ENCODE measurements at places on chromosomes 2 and 18. TPM values are rescaled to one million over a fixed set of nuclear protein-coding genes. Genes with fewer than 3 reads are reported as not detected.

- no peak for DNase-seq
Measured at GRCh38 chr2:143850084-143850483, 669.8 kb downstream of the ZEB2 start.

DNA sequence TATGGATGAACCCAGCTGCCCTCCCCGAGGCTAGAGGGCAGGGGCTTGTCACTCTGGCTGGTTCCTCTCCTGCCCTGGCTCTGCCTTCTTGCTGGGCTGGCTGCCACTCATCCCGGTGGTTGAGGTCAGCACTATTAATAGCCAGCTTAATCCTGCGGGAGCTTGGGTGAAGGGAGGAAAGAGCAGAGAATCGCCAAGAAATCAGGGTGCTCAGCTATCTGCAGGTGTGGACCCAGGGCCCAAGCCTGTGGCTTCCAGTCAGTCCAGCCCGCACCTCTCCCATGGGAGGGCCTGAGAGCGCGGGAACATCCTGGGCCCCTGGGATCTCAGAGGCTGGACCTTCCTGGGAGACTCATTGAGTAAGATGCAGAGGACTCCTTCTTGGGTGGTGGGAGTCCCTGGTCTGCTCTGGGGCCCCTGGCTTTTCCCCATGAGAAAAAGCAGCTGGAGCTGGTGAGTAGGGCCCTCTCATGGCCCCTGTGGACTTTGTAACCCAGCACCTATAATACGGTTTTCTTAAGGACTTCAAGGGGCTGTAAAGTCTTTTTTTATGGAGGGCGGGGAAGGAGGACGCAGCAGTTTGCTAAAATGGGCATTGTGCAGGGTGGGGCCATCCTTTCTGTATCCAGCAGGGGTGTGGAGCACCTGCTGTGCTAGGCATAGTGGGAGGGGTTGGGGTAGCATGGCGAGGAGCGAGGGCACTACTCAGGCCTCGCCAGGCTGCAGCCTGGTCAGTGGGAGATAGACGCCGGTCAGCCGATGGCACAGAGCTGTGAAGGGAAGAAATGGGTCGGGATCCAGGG is 27.4 kb upstream of the CNNM3 start:
- peak; percentile 70 for DNase-seq

The DUSP11 gene
- 41.4 TPM for total RNA-seq

The TMEM169 gene
- total RNA-seq, result not detected

The SIX3 gene
- not detected for total RNA-seq

The NPAS2 gene
- 3.6 TPM for total RNA-seq

Measured in M059J (cell line).